A549 treated with DMSO at 1 μM for 4 hours (cell line): ENCODE measurements at places on chromosomes 5 and 9. TPM values are rescaled to one million over a fixed set of nuclear protein-coding genes. Genes with fewer than 3 reads are reported as not detected.

Gene HCN1
- total RNA-seq, result not detected in 5 replicates

Gene TMEM215
- not detected in 5 replicates for total RNA-seq

Gene CCL27
- 0.27 to 0.39 TPM (median 0.34 TPM) in 4 of 5 replicates, not detected in the other for total RNA-seq

Gene PTGDS
- total RNA-seq, result 0.28 to 0.37 TPM (median 0.33 TPM) in 3 of 5 replicates, not detected in the others

Gene TEX48
- not detected in 5 replicates for total RNA-seq

Gene FOXD4L3
- 0.08 to 0.18 TPM (median 0.08 TPM) in 3 of 5 replicates, not detected in the others for total RNA-seq

Gene HEMGN
- not detected in 5 replicates for total RNA-seq

Gene SVEP1
- 1.4 to 1.9 TPM (median 1.8 TPM) in 5 replicates for total RNA-seq

Gene SLC4A9
- total RNA-seq, result not detected in 5 replicates

Gene OSTF1
- total RNA-seq, result 13.6 to 16.6 TPM (median 15.2 TPM) in 5 replicates

Gene PHF24
- 0.07 to 0.18 TPM (median 0.17 TPM) in 5 replicates for total RNA-seq

Gene UGT3A2
- not detected in 5 replicates for total RNA-seq

Gene TAF11L5
- total RNA-seq, result not detected in 5 replicates

Gene CBY3
- not detected in 5 replicates for total RNA-seq

Gene FAM200C
- total RNA-seq, result 1.3 to 2.7 TPM (median 2.5 TPM) in 5 replicates

Gene FLT4
- total RNA-seq, result 2.2 to 4.4 TPM (median 3.3 TPM) in 5 replicates

Gene PCDHGB4
- total RNA-seq, result 0.77 to 1.0 TPM (median 0.88 TPM) in 5 replicates

Gene TSLP
- not detected in 5 replicates for total RNA-seq

Gene PRDM9
- not detected in 5 replicates for total RNA-seq

Gene AHRR
- total RNA-seq, result 3.5 to 4.3 TPM (median 3.6 TPM) in 5 replicates

Gene LHX3
- 0.05 to 0.13 TPM (median 0.09 TPM) in 5 replicates for total RNA-seq

Gene ASPN
- not detected in 5 replicates for total RNA-seq

Gene CMYA5
- 0.07 to 0.17 TPM (median 0.13 TPM) in 5 replicates for total RNA-seq

Gene VCAN
- total RNA-seq, result 14.1 to 20.8 TPM (median 16.9 TPM) in 5 replicates

Gene MYORG
- 3.1 to 4.5 TPM (median 4.1 TPM) in 5 replicates for total RNA-seq

Gene LPAR1
- total RNA-seq, result 9.0 to 13.1 TPM (median 11.6 TPM) in 5 replicates

Gene CHSY3
- total RNA-seq, result 0.03 to 0.10 TPM (median 0.07 TPM) in 5 replicates

Gene DMRTA1
- total RNA-seq, result 0.94 to 1.2 TPM (median 1.1 TPM) in 5 replicates

Gene GPR21
- total RNA-seq, result not detected in 5 replicates

Gene FCN1
- not detected in 5 replicates for total RNA-seq

Gene ANKRD18B
- total RNA-seq, result 5.0 to 10.1 TPM (median 8.4 TPM) in 5 replicates

Gene PCDHGA11
- total RNA-seq, result not detected in 5 replicates

Gene RNF183
- 0.20 TPM in 1 of 5 replicates, not detected in the others for total RNA-seq

Gene RLN1
- not detected in 5 replicates for total RNA-seq

Gene ADAMTS12
- 8.0 to 9.5 TPM (median 9.0 TPM) in 5 replicates for total RNA-seq

Gene ABL1
- total RNA-seq, result 40.7 to 58.9 TPM (median 52.2 TPM) in 5 replicates

Gene CSF1R
- total RNA-seq, result 0.05 to 0.37 TPM (median 0.09 TPM) in 5 replicates
